ENCODE measurements at places on chromosomes 7 and 10.

- peak; percentile 83 for DNase-seq
Observed at GRCh38 chr10:80104066-80104926, 25.8 kb downstream of the TMEM254 start.

DNA sequence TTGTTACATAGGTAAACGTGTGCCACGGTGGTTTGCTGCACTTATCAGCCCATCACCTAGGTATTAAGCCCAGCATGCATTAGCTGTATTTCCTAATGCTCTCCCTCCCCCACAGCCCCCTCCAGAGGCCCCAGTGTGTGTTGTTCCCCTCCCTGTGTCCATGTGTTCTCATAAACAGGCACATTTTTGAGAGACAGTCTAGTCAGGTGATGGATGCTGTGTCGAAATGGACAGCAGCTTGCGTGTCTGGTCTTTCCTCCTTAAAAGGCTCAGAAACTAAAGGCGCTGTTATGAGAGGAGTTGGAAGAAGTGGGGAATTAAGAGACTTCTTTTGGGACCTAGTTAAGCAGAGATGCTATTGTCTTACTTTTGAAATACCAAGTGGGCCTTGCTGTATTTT, 296.0 kb downstream of the BBS9 start:
- DNase-seq = no peak

DNA sequence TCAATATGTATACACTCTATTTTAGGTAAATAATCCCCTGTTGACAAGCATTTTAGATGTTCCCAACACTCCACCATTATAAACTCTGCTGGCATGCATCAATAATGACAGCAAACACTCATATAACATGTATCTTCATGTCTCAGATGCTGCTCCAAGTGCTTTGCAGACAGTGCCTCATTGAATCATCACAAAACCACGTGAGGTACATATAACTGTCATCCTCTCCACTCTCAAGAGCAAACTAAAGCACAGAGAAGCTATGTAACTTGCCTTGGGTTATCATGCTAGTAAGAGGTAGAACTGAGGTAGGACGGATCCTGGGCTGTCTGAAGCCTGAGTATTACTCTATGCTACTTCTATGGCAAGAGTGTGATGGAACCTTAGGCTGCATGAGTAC, 72.5 kb upstream of the GSDME start:
- no peak for DNase-seq

DNA sequence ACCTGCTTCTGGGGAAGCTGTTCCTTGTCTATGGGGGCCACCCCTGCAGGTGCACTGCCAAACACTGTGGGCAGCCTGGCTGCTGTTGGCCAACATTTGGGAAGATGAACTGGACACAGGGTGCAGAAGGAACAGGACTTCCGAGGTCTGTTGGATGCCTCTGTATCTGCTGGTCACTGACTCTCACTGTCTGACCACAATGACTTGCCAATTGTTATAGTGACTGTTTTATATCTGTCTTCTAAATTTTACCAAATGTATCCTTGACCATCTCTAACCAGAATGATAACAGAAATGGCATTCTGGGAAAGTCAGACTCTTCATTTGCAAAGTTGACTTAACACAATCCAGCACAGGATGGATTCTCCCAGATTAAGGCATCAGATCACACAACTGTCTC, 214.0 kb upstream of the PRSS58 start:
- no peak for DNase-seq

- no peak for DNase-seq
Observed at GRCh38 chr7:82745117-82745516, 301.5 kb upstream of the CACNA2D1 start.

- DNase-seq = no peak
Observed at GRCh38 chr7:116786791-116787443, 75.5 kb upstream of the CAPZA2 start.

GRCh38 chr10:110764378-110764777, 107.3 kb upstream of the PDCD4 start:
- no peak for DNase-seq

DNA sequence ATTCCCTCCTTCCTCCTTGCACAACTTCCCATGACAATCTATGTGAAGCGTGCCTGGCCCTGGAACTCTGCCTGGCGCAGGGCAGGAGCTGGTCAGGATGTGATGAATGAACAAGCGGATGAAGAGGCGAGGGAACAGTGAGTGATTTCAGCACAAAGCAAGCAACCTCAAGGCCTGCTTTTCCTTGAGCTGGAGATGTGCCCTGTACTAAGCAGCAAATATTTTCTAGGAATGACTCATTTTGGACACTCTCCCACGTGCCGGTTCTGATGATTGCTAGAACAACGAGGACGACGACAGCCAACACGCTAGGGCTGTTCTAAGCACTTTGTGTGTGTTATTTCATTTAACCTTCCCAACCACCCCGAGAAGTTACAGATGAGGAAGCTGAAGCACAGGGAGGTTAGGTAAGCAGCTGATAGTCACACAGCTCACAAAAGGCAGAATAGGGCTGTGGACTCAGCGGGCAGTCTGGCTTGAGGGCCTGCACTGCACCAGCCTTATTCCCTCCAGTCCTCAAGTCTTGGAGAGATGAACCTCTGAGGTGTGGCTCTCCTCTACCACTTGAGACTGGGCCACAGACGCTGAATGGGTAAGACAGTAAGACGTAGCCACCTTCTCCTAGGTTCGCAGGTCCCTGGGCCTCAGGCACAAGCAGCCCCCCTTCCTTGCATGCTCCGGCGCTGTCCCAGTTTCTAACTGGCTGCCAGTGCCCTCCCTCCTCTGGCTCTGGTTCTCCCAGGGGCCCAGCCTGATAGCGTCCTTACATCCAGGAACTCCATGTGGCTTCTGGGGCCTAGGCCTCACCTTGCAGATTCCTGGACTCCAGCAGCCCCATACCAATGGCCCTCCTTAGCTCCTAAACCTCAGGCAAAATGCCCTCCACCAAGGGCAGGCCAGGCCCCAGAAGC, 59.0 kb downstream of the YKT6 start:
- DNase-seq = peak; percentile 87

DNA sequence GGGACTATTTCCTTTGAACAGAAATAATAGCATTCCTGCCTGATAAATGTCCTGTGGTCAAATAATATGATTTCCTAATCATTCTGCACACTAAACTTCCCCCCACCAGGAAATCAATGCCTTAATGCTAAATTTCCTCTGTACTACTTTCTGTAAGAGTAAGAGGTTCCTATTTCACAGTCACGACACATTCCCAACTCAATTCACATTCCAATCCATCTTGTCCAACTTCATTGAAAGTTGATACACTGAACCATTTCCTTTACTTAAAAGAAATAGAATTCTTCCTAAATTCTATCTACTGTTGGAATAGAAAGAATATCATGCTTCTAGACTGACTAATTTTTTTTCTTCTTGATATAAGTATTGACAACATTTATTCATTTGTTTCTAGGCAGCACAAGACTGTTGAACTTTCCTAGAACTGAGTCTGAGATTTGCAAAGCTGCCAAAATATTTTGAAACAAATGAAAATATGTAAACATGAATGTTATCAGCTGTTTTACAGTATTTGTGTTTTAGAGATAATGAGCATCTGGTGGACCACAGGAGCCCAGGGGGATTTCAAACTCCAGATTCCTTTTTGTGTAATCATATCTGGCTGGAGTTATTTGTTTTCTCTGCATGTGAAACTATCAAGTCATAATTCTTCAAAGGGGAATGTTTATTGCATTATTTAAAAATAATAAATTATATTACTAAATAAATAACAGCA, 121.5 kb downstream of the TPST1 start:
- peak; percentile 63 for DNase-seq

- no peak for DNase-seq
Observed at GRCh38 chr10:44958898-44959246, 730 bp upstream of the RASSF4 start.

DNA sequence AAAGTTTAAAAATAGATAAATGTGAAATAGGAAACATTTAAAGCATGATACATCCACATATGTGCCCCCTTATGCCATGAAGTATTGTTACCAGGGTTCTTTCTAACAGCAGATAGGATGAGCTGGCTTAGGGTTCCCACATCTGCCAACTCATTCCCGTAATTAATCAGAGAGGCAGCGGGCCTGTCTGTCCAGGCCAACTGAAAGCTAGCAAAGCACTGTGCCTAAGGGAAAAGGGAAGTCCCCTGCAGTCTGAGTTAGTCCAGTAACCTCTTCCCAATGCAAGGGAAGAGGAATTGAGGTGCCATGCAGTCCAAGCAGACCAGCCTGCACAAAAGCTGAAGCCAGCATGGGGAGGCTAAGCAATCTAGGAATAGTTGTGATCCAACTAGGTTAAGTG, 18.3 kb upstream of the ZC3HAV1L start:
- DNase-seq = no peak

Measured in BJ (cell line).